Fibroblast of skin of right quadriceps (primary cell): ENCODE measurements at places on chromosomes 13 and 19.

GRCh38 chr13:114123448-114123847, 9.0 kb downstream of the RASA3 start:
- DNase-seq, result no peak

GRCh38 chr19:27962264-27962663, 1250.7 kb downstream of the UQCRFS1 start:
- DNase-seq, result no peak

- no peak for DNase-seq
Measured at GRCh38 chr19:5609881-5610448, 12.6 kb downstream of the SAFB2 start.

DNA sequence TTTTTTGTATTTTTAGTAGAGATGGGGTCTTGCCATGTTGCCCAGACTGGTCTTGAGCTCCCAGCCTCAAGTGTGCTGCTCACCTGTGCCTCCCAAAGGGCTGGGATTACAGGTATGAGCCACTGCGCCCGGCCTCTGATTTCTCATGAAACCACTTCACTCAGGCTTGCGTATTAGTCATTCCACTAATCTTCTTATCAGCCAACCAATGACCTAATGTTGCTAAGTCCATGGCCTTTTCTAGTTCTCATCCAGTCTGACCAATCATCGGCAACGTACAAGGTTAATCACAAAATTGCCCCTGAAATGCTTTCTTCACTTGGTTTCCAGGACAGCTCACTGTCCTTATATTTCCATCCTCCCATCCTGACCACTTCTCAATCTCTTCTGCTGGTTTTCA, 605.3 kb upstream of the SLC10A2 start:
- no peak for DNase-seq

DNA sequence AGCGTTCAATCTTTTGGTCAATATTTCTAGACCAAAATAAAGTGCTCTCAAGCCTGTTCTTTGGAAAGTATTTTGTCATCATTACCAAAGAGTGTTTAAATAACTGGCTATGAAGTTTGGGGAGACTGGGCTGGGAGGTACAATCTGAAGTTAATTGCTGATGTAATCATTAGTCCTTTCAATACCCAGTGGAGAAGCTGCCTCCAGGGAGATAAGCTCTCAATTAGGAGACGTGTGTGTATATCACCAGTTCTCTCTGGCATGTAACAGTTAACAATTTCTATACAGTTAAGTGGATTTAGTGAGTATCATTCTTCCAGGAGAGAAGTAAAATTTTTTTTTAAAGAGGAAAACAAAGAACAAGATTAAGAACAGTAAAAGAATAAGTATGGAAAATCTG, 1.4 kb downstream of the COL4A1 start:
- no peak for DNase-seq

- no peak for DNase-seq
Measured at GRCh38 chr13:68440874-68441273, 1210.7 kb upstream of the PCDH9 start.

GRCh38 chr19:8324186-8325050, 3.1 kb downstream of the RPS28 start:
- DNase-seq, result no peak

DNA sequence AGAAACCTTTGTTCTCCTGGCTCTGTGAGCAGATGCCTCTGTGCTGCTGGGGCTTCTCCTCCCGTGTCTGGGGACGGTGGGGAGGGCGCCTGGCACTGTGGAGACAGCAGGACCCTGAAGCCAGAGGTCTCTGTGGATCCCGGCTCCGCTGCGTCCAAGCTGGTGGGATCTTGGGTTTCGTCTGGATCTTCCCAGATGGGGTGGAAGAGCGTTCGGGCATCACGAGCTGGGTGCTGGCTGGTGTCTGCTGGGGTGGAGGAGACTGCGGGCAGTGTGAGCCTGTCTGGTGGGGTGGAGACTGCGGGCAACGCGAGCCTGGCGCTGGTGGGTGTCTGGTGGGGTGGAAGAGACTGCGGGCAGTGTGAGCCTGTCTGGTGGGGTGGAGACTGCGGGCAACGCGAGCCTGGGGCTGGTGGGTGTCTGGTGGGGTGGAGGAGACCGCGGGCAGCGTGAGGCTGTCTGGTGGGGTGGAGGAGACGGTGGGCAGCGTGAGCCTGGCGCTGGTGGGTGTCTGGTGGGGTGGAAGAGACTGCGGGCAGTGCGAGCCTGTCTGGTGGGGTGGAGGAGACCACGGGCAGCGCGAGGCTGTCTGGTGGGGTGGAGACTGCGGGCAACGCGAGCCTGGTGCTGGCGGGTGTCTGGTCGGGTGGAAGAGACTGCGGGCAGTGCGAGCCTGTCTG, 5.6 kb downstream of the TEX29 start:
- DNase-seq, result no peak

- no peak for DNase-seq
Measured at GRCh38 chr19:30682146-30682998, 310.2 kb downstream of the ZNF536 start.
